SIG-M5 (cell line): ENCODE measurements at places on chromosomes 1 and 21.

DNA sequence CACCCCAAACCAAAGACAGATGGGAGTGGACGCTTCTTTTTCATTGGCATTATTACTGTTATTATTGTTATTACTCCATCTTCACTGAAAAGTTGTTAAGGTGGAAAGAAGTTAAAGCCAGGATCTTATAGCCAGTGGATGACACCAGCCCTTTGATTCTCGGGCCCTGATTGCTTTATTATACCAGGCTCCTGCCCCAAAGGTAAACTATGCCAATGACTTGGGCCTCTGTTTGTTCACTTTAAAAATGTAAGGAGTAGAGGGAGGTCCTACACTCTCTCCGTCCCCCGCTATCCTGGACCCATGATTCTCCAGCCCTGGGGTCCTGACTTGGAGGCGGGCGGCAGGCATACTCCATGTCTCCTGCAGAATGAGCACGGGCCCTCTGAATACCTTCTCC, 106.8 kb downstream of the TOMM20 start:
- DNase-seq: no peak

- no peak for DNase-seq
These were observed 170.4 kb downstream of the PTPRC start for GRCh38 chr1:198809247-198809646.

DNA sequence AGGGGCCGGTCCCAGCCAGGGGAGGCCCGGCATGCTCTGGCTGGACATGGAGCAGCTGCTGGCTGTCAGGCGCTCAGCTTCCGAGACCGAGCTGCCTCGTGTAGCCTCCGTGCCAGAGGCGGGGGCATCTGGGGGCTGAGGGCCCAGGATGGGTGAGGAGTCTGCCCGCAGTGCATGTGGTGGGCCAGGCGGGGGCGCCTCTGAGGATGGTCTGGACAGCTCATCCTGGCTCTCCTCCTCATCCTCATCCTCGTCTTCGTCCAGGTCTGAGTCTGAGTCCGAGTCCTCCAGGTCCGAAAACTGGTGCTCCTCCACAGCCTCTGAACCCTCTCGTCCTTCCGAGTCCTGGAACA, 28.9 kb upstream of the EDN2 start:
- no peak for DNase-seq

GRCh38 chr1:30744060-30744756, 13.4 kb downstream of the LAPTM5 start:
- no peak for DNase-seq

- no peak for DNase-seq
These were observed 175.2 kb downstream of the DSCAM start for GRCh38 chr21:40671716-40672115.

- no peak for DNase-seq
These were observed 85.0 kb downstream of the ATP1A1 start for GRCh38 chr1:116457946-116458604.

- DNase-seq: no peak
These were observed 452.7 kb downstream of the KCNT2 start for GRCh38 chr1:196155586-196155985.

GRCh38 chr1:11441211-11441952, 37.6 kb upstream of the DISP3 start:
- no peak for DNase-seq

GRCh38 chr1:24878775-24879742, 51.0 kb downstream of the RUNX3 start:
- DNase-seq: no peak

DNA sequence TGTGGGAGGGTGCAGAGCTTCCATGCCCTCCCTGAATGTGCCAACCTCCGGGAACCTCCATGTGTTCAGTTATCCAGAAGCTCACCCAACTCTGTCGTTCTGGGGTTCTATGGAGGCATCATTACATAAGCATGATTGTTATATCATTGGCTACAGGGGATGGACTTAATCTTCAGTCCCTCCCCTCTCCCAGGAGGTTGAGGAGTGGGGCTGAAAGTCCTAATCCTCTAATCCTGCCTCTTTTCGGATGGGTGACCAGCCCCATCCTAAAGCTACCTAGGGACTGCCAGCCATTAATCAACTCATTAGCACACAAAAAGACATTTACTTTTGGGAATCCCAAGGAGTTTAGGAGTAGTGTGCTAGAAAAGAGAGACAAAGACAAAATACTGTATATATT, 32.0 kb upstream of the PSEN2 start:
- DNase-seq: no peak

- no peak for DNase-seq
These were observed 49.2 kb upstream of the IGSF21 start for GRCh38 chr1:18058206-18058921.

DNA sequence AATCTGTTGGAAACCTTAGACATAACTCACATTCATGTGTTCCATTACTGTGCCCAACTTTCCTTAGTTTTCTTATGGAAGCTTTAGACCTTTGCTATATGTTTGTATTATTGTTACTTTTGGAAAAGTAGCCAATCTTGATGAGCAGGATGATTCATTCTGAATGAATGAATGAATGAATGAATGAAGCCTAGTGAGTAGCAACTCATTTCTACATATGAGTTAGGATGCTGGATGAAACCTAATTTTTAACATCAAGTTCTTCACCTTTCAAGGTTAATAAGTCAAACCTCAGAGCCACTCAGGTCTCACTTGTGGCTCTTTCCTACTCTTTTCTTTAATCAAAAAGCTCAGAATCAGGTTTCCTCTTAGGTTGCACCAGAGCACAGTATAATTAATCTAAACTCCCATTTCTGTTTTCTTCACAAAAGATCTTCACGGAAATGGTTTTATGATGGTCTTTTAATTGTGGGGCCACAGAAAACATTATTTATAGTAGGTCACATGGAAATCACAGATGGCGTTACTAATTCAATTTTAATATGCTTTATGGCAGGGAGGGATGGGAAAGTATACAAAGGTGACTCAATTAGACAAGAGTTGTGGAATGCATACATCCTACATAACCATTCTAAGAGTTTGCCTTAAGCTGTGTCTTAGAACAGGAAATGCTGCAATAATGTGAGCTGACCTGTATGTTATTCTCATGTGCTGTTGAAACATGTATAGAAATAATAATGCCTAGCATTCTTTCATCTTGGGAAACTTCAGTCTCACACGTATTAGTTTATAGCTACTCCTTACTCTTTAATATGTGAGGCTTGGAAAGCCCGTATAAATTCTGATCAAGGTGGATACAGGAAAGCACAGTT, 4.5 kb upstream of the DDX59 start:
- no peak for DNase-seq

- DNase-seq: no peak
These were observed 16.9 kb downstream of the TCEANC2 start for GRCh38 chr1:54070171-54070837.

GRCh38 chr1:22800629-22801028, 90.0 kb downstream of the EPHB2 start:
- DNase-seq: no peak

- no peak for DNase-seq
These were observed 54.5 kb upstream of the PTGFRN start for GRCh38 chr1:116855191-116855619.

DNA sequence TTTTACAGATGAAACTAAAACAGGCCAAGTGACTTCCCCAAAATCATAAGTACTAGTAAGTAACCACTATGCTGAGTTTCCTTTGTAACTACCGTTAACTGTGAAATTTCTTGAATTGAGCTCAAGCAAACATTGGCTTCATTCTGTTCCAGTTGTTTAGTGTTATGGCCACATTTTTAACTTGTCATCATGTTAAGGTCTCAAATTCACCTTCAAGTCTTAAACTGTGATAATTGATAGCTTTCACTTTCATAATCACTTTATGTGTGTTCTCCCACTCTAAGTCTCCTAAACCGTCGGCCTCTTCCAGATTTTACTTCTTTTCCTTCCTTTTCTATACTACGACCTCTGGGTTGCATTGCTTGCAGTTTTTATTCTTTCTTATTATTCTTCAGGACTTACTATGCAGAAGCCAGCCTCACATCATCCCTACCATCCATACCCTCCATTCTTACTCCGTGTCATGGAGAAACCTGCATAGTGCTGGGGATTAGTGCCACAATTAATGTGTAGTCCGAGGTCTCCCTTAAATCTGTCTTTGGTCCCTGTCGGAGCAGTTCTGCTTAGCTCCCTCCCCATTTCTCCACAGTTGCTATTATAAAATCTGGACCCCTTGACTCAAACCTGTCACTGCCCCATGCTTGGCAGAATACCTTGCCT, 5.8 kb downstream of the KIF1B start:
- DNase-seq: no peak

DNA sequence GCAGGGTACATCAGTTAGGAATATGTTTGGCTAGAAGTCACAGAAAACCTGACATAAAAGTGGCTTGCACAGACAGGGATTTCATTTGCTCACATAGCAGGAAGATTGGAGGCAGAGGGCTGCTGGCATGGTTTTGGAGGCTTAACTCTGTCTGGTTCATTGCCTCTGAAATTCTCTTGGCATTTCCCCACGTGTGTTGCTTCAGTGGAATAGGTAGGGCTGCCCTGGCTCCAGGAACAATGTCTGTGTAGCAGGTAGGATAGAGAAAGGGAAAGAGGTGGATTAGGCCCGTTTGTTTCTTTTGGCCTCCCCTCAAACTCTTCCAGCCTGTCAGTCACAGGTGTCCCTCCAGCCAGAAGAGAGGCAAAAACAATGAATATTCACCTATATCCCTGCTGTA, 20.5 kb upstream of the SIPA1L2 start:
- no peak for DNase-seq

DNA sequence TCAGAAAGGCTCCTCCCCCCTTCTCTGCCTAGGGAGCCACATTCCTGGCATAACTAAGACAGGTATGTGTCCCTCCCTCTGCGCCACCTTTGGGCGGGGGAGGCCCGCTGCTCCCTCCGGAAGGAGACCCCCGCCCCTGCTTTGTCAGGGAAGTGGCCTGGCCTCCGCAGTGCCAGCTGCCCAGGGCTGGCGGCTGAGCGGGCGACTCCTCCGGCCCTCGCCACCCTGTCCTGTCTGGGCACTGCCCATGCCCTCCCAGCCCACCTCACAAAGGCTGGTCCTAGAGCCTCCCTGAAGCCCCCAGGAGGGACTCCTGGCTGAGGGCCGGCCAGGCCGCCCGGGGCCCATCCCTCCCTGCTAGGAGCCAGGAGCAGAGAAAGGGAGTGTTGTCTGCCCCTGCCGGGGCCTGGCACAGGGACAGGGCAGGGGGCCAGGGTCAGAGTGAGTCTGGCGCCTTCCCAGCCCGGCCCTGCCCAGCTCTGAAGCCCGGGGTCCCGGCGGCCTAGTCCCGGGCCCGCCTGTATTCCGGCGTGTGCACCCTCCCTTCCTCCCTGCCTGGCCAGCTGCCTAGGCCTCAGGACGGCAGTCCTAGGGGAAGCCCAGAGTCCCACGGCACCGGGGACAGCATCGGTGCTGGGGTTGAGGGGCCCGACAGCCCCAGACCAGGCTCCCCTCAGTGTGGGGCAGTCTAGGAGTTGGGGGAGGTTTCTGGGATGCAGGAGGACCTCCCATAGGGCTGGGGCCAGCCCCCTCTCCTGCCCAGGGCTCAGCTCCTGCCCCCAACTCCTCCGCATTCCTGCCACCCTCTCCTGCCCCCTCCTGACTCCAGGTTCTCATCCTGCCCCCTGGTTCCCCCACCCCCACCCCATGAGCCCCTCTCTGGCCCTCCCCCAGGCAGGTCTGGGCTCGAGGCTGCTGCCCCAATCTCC, 5.1 kb downstream of the AGRN start:
- DNase-seq: no peak

- no peak for DNase-seq
These were observed 56.8 kb downstream of the GLIS1 start for GRCh38 chr1:53681977-53682685.

DNA sequence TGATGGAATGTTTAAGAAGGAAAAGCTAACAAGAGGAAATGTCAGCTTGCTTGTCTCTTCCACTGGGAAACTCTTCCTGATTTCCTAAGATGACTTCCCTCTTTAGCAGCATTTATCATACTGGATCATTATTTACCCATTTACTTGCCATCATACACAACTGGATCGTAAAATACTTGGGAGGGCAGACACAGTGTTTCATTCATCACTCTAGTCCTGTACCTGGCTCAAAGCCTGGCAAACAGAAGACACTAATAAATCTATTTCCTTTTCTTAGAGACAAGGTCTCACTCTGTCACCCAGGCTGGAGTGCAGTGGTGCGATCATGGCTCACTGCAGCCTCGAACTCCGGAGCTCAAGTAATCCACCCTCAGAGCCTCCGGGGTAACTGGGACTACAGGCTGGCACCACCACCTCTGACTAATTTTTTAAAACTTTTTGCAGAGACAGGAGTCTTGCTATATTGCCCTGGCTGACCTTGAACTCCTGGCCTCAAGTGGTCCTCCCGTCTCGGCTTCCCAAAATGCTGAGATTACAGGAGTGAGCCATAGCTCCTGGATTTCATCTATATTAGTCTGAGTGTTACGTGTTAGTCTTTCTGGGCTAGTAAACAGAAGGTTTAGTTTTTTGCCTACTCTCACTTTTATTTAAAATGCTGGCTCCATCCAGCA, 574.6 kb downstream of the SMYD3 start:
- DNase-seq: no peak

DNA sequence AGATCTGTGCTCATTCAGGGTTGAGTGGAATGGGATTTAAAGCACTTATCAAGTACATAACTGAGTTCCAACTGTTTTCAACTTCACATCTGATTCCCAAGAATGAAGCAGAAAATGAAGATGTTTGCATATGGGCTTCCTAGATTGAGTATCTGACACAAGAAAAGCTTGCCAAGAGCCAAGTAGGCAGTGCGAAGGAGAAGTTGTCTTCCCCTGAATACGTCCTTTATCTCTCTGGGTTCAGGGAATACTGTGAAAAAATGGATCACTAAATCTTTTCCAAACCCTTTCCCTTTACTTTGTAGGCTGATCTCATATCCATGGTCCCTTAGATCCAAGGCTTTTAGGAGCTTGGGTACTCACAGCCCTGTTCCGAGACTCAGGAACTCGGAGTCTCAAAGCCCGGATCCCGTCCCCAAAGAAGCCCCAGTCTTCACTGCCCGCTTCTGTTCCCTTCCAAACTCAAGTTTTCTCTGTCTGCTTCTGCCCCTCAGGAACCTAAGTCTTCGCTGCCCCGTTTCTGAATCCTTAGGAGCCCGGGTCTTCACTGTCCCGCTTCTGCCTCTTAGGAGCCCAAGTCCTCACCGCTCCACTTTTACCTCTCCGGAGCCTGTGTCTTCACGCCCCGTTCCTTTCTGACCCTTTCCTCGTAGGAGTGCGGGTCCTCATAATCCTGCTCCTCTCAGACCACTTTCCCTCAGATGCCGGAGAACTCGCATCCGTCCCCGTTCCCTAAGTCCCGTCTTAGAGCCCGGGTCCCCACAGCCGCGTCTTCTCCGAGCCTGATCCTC, 616 bp downstream of the TAF12 start:
- no peak for DNase-seq

GRCh38 chr21:41589131-41589530, 81.2 kb upstream of the TMPRSS2 start:
- DNase-seq: no peak

GRCh38 chr1:51558375-51558924, 39.4 kb upstream of the EPS15 start:
- DNase-seq: no peak
